ENCODE measurements at places on chromosomes 12 and 14. TPM values are rescaled to one million over a fixed set of nuclear protein-coding genes. Genes with fewer than 3 reads are reported as not detected.

The LALBA gene
- not detected for polyA plus RNA-seq

The TAS2R7 gene
- polyA plus RNA-seq, result not detected

The NRIP2 gene
- 31.1 TPM for polyA plus RNA-seq

The CCDC198 gene
- 241 TPM for polyA plus RNA-seq

The CLECL1 gene
- 0.30 TPM for polyA plus RNA-seq

The WNT1 gene
- not detected for polyA plus RNA-seq

The SSPN gene
- 14.2 TPM for polyA plus RNA-seq

The KRT5 gene
- 0.24 TPM for polyA plus RNA-seq

The ARID2 gene
- polyA plus RNA-seq, result 39.0 TPM

The KSR2 gene
- 0.88 TPM for polyA plus RNA-seq

The RAN gene
- polyA plus RNA-seq, result 533 TPM

The C12orf50 gene
- polyA plus RNA-seq, result 0.24 TPM

The P3H3 gene
- 24.4 TPM for polyA plus RNA-seq

The BTBD6 gene
- polyA plus RNA-seq, result 34.5 TPM

The IL26 gene
- polyA plus RNA-seq, result not detected

The PLEKHD1 gene
- 4.6 TPM for polyA plus RNA-seq

The PRB2 gene
- not detected for polyA plus RNA-seq

The GLT8D2 gene
- 7.0 TPM for polyA plus RNA-seq

The TOMM20L gene
- 1.1 TPM for polyA plus RNA-seq

The ASPG gene
- 17.3 TPM for polyA plus RNA-seq

The G2E3 gene
- 29.3 TPM for polyA plus RNA-seq

The ATP5F1B gene
- polyA plus RNA-seq, result 1,271 TPM

The SOX5 gene
- polyA plus RNA-seq, result 7.4 TPM

The TMEM52B gene
- 167 TPM for polyA plus RNA-seq

The KRT8 gene
- polyA plus RNA-seq, result 202 TPM

The AQP6 gene
- 27.6 TPM for polyA plus RNA-seq

The SYCP3 gene
- 3.1 TPM for polyA plus RNA-seq

The VRTN gene
- polyA plus RNA-seq, result not detected

The RNU4-1 gene
- polyA plus RNA-seq, result not detected

The CPSF2 gene
- polyA plus RNA-seq, result 77.9 TPM

The ACACB gene
- 33.9 TPM for polyA plus RNA-seq

The OXA1L gene
- 134 TPM for polyA plus RNA-seq

The PLXNC1 gene
- 8.1 TPM for polyA plus RNA-seq

The KRT77 gene
- not detected for polyA plus RNA-seq

The RTN1 gene
- polyA plus RNA-seq, result 4.2 TPM

The CCDC184 gene
- polyA plus RNA-seq, result 0.60 TPM

The GUCY2C gene
- 0.86 TPM for polyA plus RNA-seq

The RHEBL1 gene
- polyA plus RNA-seq, result 2.1 TPM

The PPP4R4 gene
- polyA plus RNA-seq, result 0.19 TPM

The GPR162 gene
- 37.4 TPM for polyA plus RNA-seq

The ANKRD33 gene
- 0.16 TPM for polyA plus RNA-seq

The HNRNPA1 gene
- polyA plus RNA-seq, result 4,179 TPM

The CD69 gene
- 3.4 TPM for polyA plus RNA-seq

The CLEC2A gene
- polyA plus RNA-seq, result not detected

The SVOP gene
- 0.10 TPM for polyA plus RNA-seq

The CLEC9A gene
- 0.39 TPM for polyA plus RNA-seq

The JPH4 gene
- polyA plus RNA-seq, result 11.6 TPM

The CRIP1 gene
- 49.2 TPM for polyA plus RNA-seq

The SLC10A1 gene
- polyA plus RNA-seq, result 0.04 TPM

The BLTP3B gene
- polyA plus RNA-seq, result 19.4 TPM

The ADAM21 gene
- 0.45 TPM for polyA plus RNA-seq
